ENCODE measurements at places on chromosomes 2 and 18.

- no peak for DNase-seq
Measured at GRCh38 chr2:175462246-175462645, 280.7 kb upstream of the ATP5MC3 start.

- DNase-seq: no peak
Measured at GRCh38 chr2:25567406-25567805, 106.0 kb downstream of the DTNB start.

DNA sequence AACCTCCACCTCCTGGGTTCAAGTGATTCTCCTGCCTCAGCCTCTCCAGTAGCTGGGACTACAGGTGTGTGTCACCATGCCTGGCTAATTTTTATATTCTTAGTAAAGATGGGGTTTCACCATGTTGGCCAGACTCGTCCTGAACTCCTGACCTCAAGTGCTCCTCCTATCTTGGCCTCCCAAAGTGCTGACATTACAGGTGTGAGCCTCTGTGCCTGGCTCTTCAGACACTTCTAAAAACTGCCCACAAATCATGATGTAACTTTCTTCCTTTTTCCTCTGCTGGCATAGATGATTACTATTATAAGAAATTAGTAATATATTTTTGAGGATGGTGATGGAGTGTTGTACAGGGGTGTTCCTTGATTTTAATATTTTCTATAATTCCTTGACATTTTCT, 6.0 kb downstream of the OSBPL6 start:
- no peak for DNase-seq

GRCh38 chr2:207341804-207342203, 176.1 kb upstream of the KLF7 start:
- no peak for DNase-seq

GRCh38 chr2:215019521-215020145, 118.8 kb downstream of the ABCA12 start:
- DNase-seq: no peak

GRCh38 chr2:134231965-134232340, 21.9 kb upstream of the MGAT5 start:
- no peak for DNase-seq

DNA sequence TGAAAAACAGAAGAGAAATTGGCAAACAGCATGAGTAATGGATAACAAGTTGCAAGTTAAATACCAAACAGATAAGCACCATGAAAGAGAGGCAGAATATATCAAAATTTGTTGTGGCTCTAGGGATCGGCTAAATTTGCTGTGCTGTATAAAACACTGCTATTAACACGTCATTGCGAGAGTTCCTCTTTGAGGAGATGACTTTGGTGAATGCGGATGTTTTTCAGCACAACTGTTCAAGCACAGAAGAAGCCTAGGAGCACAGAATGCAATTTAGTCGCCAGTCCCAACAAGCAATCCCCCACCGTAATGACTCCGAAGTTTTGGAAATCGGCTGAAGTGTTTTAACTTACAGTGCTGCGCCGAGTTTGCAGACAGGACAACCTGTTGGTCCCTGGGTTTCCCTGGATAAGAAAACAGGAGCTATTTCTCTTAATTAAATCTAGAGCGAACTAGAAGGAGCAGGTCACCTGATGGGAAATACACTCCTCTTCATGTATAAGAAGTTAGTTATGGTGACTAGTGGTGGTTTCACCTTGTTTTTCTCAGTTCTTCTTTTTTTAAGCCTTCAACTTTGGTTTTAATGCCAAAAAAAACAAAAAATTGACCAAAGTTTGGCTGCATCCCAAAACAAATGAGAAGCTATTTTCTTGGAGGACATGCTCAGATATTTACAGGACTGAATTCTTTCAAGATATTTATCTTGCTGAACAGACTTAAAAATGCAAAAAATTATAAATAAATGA, 454.1 kb upstream of the SALL3 start:
- DNase-seq: no peak

DNA sequence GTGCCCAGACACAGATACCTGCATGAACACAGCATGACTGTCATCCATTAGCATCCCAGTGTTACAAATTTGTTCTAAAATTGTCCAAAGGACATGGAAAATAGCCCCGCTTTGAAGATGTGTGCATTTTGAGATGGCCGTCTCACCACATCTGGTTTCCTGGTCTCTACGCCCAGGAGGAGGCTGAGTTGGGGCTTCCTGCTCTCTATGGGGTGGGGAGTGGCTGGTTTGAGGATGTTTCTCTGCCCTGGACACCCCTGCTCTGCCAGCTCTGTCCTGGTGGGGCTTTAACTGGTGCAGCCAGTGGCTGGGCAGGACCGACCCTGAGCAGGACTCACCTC, 74.6 kb upstream of the SMAD7 start:
- DNase-seq: no peak

DNA sequence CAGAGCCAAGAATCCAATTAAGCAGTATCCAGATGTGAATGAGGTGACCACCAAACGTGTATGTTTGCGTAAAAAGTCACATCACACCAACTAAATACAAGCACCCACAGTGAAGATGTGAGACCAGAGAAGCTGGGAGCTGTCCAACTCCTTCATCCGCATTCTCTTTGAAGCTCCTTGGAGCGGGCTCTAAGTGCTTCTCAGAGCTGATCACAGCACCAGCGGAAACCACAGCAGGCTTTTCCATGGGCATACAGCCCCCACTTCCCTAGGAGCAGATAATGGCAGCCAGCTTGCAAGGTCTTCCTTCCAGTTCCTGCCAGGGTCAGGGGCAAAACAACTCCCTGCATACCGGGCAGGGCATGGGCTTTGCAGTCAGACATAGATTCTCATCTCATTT, 36.4 kb downstream of the REEP1 start:
- no peak for DNase-seq

GRCh38 chr2:216589791-216590190, 43.4 kb upstream of the IGFBP2 start:
- DNase-seq: no peak

GRCh38 chr18:49345931-49346696, 114.3 kb downstream of the DYM start:
- DNase-seq: no peak

GRCh38 chr2:47299555-47299954, 103.4 kb upstream of the MSH2 start:
- no peak for DNase-seq

DNA sequence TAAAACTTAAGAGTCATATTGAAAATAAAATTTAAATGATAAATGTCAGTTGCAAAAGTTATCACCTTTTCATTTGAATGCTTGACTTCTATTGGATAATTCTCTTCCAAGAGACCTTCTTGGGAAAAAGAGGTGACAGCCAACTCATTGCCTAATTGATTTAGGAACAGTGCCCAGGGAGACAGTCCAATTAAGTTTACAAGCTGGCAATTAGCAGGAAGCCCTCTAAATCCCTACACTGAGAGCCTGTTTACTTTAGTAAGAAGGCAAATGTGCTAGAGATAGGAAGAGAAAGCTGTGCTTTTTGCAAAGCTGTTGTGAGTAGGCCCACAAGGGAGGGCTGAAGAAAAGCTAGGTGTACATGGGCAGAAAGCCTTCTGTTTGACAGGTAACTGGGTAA, 189.1 kb downstream of the WDPCP start:
- DNase-seq: no peak

DNA sequence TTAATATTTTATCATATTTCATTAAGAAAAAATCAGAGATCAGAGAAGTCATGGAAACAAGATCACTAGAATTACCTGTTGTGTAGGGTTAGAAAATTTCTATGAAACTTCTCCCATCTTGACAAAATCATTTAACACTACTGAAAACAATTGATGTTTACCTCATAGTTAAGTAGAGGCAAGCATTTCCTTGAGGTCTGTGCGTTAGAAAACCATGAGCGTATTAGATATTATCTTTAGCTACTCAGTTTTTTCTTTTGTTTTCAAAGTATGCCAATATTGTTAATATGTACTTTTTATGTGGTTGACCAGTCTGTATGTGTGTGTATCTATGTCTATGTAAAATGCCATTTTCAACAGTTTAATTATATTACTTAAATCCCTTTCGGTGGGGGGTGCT, 335.7 kb downstream of the PARD3B start:
- no peak for DNase-seq

- no peak for DNase-seq
Measured at GRCh38 chr2:230731512-230731911, 18.9 kb downstream of the CAB39 start.

- no peak for DNase-seq
Measured at GRCh38 chr2:110861616-110862260, 129.4 kb downstream of the ACOXL start.

DNA sequence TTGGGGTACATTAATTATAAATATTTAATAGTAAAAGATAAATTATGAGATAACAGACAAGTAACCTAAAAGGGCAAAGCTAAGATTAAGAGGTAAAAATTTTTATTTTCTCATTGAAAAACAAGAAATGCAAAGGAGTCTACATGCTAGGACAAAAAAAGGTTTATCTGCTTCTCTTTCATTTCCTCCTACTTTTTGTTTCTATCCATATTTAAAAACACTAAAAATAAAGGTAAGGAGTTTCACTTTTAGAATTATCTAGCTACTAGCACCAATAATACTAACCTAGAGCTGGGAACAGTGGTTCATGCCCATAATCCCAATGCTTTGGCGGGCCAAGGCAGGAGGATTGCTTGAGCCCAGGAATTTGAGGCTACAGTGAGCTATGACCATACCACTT, 1551.7 kb upstream of the SLC39A10 start:
- no peak for DNase-seq

DNA sequence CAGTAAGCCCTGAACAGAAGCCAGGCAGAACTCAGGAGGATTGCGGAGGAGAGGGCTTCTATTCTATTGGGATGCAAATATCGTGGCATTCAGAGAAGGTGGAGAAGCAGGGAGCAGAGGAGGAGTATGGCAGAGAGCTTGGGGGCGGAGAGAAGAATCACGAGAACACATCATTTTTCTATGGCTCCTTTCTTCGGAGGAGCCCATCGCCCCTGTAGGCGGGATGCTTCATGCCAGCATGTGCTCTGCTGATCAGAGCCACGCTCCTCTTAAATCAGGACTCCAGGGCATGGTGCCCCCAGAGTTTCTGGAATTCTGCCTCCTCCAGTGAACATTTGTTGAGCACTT, 71.1 kb downstream of the CIB4 start:
- DNase-seq: no peak

- DNase-seq: no peak
Measured at GRCh38 chr18:43060020-43060419, 55.5 kb downstream of the RIT2 start.

GRCh38 chr2:202113571-202114142, 40.6 kb downstream of the KIAA2012 start:
- DNase-seq: no peak

- DNase-seq: no peak
Measured at GRCh38 chr2:227414846-227415245, 27.1 kb upstream of the SCYGR1 start.

- no peak for DNase-seq
Measured at GRCh38 chr2:47657886-47658489, 125.0 kb upstream of the MSH6 start.

DNA sequence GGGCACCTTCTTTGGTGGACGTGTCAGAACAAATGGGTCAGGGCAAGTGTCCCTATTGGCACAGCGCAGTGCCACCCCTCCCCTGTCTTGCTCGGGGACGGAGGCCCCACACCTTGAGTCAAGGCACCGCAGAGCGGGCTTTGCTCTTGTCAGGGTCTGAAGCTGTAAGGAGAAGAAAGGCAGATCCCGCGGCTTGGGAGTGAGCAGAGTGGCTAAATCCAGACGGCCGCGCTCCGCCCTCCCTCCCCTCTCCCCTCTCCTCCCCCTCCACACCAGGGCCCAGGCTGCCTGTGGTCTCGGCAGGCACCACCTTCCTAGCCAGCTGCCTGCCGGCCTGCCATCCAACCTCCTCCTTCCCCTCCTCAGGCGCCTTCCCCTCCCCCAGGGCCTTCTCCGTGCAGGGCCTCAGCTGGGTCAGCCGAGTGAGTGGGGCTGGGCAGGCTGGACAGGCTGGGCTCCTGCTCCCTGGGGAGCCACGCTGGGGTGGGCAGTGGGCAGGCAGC, 25.8 kb downstream of the SPEG start:
- DNase-seq: no peak

GRCh38 chr18:78689606-78690005, 290.0 kb upstream of the SALL3 start:
- no peak for DNase-seq

DNA sequence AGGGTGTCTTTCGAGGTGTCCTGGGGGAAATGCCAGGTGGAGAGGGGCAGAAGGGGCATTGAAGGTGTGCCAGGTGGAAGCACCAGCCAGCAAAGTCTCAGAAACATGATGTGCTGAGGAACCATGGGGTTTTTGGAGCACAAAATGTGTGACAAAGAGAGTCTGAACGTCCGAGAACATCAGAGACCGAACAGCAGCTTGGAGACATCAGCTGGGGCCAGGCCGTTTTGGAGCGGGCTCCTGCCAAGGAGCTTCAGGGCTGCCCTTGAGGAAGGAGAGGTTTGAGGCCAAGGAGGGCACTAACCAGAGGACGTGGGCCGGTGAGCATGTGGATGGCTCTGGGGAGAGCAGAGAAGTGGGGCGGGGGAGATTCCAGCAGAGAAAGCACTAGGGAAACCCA, 5.3 kb upstream of the MBP start:
- no peak for DNase-seq

DNA sequence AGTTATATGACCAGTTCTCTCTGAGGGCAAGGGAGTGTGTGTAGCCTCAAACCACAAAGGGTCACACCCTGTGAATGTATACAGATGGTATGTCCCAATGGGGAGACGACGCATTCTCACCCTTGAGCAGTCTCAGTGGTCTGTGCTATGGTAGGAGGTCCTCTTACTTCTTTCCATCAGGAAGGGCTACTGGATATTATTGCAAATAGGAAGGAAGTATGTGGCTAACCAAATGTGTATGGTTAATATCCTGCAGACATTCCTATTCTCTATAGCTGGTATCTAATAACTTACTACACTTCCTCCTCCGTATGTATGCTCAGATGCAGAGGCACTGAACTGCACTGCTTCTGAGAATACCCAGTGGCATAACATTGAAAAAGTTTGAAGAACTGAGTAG, 306.7 kb upstream of the CCDC68 start:
- DNase-seq: no peak

- DNase-seq: no peak
Measured at GRCh38 chr2:57934659-57935058, 111.9 kb upstream of the VRK2 start.

GRCh38 chr2:162211732-162212131, 31.5 kb downstream of the FAP start:
- DNase-seq: no peak

DNA sequence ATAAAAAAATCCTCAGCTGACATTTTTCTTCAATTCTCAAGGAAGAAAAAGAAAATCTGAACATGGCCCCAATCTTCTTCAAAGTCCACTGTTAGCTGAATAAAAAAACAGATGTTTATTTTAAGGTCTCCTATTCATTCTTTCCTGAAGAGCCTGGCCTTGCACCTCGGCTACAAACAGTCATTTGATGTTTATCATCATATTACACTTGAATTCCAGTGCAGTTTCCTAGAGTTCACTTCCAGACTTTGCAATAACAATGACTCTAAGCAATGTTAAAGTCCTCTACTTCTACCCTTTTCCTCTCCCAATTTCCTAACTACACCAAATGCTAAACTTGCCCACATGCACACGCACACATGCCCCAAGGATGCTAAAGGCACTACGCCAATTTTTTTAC, 70.1 kb downstream of the NOL10 start:
- DNase-seq: no peak

GRCh38 chr2:118763797-118764196, 83.7 kb downstream of the EN1 start:
- DNase-seq: no peak

Measured in SK-N-MC (cell line).